ENCODE measurements at places on chromosomes 3 and 15. TPM values are rescaled to one million over a fixed set of nuclear protein-coding genes. Genes with fewer than 3 reads are reported as not detected.

TTLL13 gene
- total RNA-seq: not detected

CYP1A2 gene
- total RNA-seq: not detected

NMB gene
- 5.7 TPM for total RNA-seq

RHOV gene
- total RNA-seq: 96.8 TPM

BOC gene
- 61.3 TPM for total RNA-seq

NDUFB4 gene
- total RNA-seq: 170 TPM

DNA sequence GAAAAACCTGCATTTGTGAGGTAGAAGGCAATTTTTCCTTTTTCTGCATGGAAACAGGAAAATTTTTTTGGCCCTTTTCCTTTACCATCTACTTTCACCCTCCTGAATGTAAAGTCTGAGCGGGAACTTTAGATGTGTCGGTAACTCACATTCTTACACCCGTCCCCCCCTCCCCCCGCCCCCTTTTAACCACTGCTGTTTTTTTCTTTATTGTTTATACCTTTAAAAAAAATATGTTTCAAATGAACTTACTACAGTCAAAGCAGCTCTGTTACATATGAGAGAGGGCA, 487 bp upstream of the HES1 start:
- DNase-seq: no peak

GRCh38 chr3:123036352-123037014, 8.9 kb upstream of the SEMA5B start:
- no peak for DNase-seq

DNA sequence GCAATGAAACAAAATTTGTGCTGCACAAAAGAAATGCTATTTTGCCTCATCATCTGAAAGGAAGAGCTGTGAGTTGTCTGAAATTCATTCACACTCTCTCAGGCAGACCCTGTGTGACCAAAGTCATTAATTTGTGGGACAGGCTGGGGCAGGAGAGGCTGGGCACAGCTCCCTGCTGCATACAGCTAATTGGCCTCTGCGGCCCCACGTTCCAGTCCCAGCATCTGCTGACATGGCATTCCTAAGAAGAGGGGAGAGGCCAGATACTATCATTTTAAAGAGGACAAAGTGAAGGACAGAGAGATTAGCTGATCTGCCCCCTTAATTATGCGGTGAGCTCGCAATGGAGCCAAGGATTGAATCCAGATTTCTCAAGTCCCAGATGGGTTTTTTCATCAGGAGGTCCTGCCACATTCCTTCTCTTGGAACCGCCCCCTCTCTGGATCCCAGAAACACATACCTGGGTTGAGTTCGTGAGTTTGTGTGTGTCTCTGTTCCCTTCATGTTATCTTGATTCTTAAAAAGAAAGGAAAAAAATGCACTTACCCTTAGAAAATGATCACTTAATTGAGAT, 25.1 kb downstream of the POLR2M start:
- DNase-seq: no peak

GRCh38 chr15:29711531-29711930, 110.7 kb downstream of the TJP1 start:
- DNase-seq: no peak

GRCh38 chr3:17387108-17387507, 355.3 kb downstream of the TBC1D5 start:
- no peak for DNase-seq

GRCh38 chr15:89074402-89075012, 13.7 kb upstream of the ABHD2 start:
- no peak for DNase-seq

- DNase-seq: no peak
Measured at GRCh38 chr3:168102735-168103410, 7.1 kb upstream of the GOLIM4 start.

- no peak for DNase-seq
Measured at GRCh38 chr15:73366766-73367623, 1.8 kb downstream of the HCN4 start.

GRCh38 chr3:170419557-170420087, 954 bp downstream of the CLDN11 start:
- no peak for DNase-seq

GRCh38 chr3:39276746-39277145, 3.1 kb downstream of the CX3CR1 start:
- DNase-seq: no peak

GRCh38 chr3:158312560-158313141, 202.8 kb downstream of the RSRC1 start:
- no peak for DNase-seq

- no peak for DNase-seq
Measured at GRCh38 chr3:97942801-97943546, 29.3 kb downstream of the RIOX2 start.

DNA sequence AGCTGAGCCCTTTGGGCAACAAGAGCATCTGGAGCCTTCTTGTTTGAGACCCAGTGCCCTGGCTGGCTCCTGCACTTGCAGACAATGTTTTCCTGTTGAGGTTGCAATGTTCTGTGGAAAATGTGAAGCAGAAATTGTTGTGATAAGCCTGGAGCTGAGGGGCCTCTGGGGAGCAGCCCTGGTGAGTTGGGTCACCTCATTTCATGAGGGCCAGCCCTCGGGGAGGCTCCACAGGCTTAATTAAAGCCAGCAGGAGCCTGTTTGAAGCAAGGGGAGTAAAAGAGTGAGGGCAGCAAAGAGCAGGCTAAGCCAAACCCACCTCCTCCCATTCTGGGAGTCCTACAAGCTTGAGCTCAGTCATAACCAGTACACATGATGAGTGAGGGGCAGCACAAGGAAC, 154.3 kb downstream of the ALDH1A2 start:
- DNase-seq: no peak

GRCh38 chr3:59367150-59367549, 317.3 kb upstream of the CFAP20DC start:
- no peak for DNase-seq

DNA sequence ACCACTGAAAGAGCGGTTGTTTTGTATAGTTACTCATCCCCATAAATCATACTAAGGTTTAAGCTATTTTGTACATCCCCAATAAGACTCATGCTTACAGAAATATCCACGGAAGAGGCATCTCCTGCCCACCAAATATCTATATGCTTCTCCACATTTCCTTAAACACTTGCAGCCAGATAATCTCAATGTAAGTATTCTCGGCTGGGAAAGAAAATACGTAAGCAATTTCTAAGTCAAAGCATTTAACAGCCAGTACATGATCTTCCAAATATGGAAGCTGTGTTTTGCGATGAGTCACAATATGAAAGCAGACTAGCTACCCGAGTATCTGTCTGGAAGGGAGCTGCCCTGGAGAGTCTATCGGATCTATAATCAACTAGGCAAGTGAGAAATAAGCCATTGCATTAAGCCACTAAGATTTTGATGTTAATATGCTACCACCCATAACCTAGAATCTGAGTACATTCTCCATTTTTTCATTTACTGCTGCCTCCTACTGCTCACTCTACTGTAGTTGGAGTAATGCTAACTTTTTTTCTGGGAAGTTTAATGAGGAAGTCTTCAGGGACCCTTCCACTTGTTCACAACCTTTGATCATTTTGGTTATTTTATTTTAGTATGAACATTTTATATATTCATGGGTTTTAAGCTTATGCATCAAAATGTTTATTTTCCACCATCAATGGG, 26.9 kb upstream of the ZMAT3 start:
- DNase-seq: no peak

GRCh38 chr15:77859491-77860060, 217.9 kb downstream of the TBC1D2B start:
- peak; percentile 68 for DNase-seq

GRCh38 chr3:172107403-172107802, 68.0 kb downstream of the FNDC3B start:
- no peak for DNase-seq

GRCh38 chr3:61299343-61300005, 48.2 kb upstream of the FHIT start:
- DNase-seq: no peak

- DNase-seq: no peak
Measured at GRCh38 chr15:51760805-51761204, 9.4 kb downstream of the TMOD2 start.

- DNase-seq: no peak
Measured at GRCh38 chr3:196458063-196458462, 25.8 kb upstream of the UBXN7 start.

All from lower leg skin (tissue), 4 donors.